T-helper 2 cell treated with Interferon-gamma antibody and Interleukin-4, amounts not matched to agents 5 μg/mL and 100 μg/mL, for 36 hours (primary cell): ENCODE measurements at places on chromosomes 12 and 14.
A peak's percentile ranks its signal among the peaks of the same experiment; 100 is the strongest.

DNA sequence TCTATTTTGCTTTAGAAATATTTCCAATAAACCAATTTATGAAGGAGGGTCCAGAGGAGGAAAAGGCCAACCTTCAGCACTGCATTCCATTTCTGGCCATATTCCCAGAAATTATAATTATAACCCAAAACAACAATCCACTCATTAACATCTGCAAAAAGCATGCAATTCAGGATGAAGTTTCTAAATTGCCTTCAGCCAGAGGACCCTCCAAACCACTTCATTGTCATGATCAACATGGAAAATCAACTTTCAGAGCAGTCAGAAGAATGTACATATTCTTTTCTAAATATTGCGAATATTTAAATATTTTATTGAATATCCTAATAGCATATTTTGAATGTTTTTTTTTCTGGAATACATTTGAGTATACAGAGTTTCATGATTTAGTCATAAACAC, 332.6 kb upstream of the TMEM132C start:
- no peak overlapping the region for H3K4me3 ChIP-seq
- H3K27me3 ChIP-seq, result no peaks in the 10 kb centered on the region
- no peaks in the 10 kb centered on the region for H3K36me3 ChIP-seq
- no peaks in the 10 kb centered on the region for H3K4me1 ChIP-seq

DNA sequence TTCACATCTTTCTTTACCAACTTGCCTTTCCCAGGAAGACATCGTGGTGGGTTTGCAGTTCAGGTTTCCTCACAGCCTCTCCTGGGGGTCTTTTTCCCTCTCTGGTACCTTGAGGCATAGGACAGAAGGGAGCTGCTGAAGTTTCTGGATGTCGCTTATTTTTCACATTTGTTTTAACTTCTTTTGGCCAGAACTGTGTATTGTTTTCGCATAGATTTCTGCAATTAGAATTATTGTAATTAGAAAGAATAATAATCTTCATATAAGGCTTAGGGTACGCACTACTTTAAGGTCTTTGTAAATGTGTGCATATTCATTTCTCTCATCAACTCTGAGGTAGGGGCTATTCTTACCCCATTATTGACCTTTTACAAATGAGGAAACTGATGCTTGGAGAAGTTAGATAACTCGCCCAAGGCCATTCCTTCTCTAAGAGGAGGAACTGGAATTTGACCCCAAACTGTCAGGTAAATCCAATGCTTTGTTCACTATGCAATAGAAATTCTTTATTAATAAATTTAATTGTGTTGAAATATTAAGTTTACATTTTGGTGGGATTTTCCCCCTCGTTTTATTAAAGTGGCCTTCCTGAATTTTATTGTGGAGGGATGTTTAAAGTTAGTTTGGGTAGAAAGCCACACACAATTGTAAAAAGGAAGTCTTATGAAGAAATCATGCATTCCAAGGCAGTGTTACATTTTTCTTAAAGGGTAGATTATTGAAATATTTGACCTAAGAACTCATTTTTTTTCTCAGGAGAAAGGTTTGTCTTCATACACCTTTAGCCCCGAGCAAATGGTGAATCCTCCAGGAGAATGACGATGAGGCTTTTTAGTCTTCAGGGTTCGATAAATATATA, 12.1 kb upstream of the SLC38A2 start:
- no peak for DNase-seq
- peaks cover 17% of the 10 kb centered on the region for H3K36me3 ChIP-seq
- peak overlapping the region; percentile 92 for H3K27ac ChIP-seq
- no peaks in the 10 kb centered on the region for H3K27me3 ChIP-seq
- H3K4me3 ChIP-seq, result peak overlapping the region; percentile 88
- H3K4me1 ChIP-seq, result peaks cover 48% of the 10 kb centered on the region

GRCh38 chr14:24052656-24053547, 1.1 kb downstream of the CARMIL3 start:
- H3K36me3 ChIP-seq, result no peaks in the 10 kb centered on the region
- H3K4me1 ChIP-seq, result peaks cover 17% of the 10 kb centered on the region
- H3K27me3 ChIP-seq, result peaks cover 29% of the 10 kb centered on the region
- peak; percentile 72 for DNase-seq

DNA sequence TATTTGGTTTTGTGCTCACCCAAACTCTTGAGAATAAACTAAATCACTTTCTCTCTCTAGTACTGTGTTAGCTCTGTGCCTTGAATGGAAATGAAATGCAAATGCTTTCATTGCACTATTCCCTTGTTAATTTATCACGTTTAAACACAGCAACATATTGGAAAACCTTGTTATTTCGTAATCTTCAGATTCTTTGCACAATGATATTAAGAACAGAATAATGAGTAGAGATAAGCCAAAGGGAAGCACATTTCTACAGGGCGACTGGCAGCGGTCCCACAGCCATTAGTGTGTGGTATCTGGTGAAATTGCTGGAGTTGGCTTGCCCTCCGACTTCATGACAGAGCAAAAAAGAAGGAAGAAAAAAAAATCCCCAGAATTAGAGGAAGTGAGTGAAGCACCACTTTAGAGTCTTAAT, 166.1 kb upstream of the E2F7 start:
- H3K27me3 ChIP-seq, result no peaks in the 10 kb centered on the region
- H3K36me3 ChIP-seq, result no peaks in the 10 kb centered on the region
- H3K4me1 ChIP-seq, result no peaks in the 10 kb centered on the region

GRCh38 chr14:96631621-96632362, 129.6 kb downstream of the PAPOLA start:
- no peak for DNase-seq
- no peak overlapping the region for H3K27ac ChIP-seq
- no peak overlapping the region for H3K4me3 ChIP-seq
- no peaks in the 10 kb centered on the region for H3K36me3 ChIP-seq
